Caki2 (cell line): ENCODE measurements at places on chromosomes 3 and 15.

- DNase-seq: no peak
These were observed 584.4 kb upstream of the TBL1XR1 start for GRCh38 chr3:177781686-177782161.

DNA sequence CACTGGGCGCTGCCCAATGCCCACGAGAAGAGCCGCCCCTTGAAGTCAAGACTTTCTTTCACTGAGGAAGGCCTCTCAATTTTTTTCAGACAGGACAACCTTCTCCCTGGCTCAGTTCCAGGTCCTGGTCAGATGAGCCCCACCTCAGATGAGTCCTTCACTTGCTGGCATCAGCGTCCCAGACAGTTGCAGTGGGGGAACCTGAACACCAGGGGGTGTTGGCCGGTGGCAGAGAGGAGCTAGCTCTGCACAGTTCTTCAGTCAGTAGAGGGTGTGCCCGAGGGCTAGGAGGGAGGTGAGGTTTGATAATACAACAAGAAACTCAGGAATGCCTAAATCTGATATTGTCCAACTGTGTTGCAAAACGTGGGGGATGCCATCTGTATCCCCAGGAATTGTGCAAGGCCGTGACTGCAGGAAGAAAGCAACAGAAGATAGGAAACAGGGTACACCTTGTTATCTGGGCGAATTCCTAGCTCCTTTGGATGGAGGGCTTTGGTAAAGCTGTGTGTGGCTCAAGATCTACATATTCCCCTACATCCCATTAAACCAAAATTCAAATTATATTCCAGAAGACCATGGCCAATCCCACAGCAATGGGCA, 34.3 kb downstream of the CCR3 start:
- peak; percentile 3 for DNase-seq

- no peak for DNase-seq
These were observed 43.2 kb upstream of the PRR23E start for GRCh38 chr3:127149621-127150310.

DNA sequence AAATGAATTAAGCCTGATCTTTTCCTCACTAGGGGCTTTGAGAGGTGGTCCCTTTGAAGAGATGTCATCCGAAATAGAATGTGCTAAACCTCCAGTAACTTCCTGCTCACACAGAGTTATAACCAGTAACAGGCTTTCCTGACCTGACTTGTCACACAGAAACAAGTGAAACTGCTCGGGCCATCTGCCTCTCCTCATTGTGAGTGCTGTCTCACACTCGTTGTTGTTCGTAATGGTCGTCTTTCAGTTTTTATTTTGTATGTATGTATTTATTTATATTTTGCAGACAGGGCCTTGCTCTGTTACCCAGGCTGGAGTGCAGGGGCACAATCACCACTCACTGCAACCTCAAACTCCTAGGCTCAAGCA, 24.0 kb downstream of the ACSBG1 start:
- DNase-seq: no peak

GRCh38 chr15:92605225-92605944, 50.2 kb downstream of the FAM174B start:
- no peak for DNase-seq

- DNase-seq: no peak
These were observed 35.7 kb upstream of the ACTL6A start for GRCh38 chr3:179526989-179527391.

GRCh38 chr3:39146083-39146501, 7.3 kb downstream of the CSRNP1 start:
- DNase-seq: no peak

GRCh38 chr15:42918047-42918446, 2.5 kb downstream of the TTBK2 start:
- no peak for DNase-seq

- DNase-seq: peak; percentile 97
These were observed 495 bp upstream of the COL7A1 start for GRCh38 chr3:48595526-48596121.

DNA sequence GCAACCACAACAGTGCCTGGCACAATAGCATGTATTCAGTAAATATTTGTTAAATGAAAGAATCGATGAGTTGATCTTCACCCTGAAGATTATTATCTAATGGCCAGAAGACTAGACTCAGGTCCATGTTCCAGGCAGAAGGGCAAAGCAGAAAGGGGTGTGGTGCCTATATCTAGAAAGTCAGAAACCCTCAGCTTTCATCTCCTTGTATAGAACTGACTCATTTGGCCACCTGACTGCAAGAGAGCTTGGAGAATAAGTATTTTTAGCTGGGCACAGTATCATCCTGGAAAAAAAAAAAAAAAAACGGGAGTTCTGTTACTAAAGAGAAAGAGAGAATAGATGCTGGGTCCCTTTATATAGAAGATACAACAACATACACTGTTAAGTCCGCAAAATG, 69.7 kb upstream of the SPRED1 start:
- no peak for DNase-seq

GRCh38 chr3:169458752-169459151, 204.8 kb downstream of the MECOM start:
- no peak for DNase-seq
